ENCODE measurements at places on chromosomes 1 and 21. TPM values are rescaled to one million over a fixed set of nuclear protein-coding genes. Genes with fewer than 3 reads are reported as not detected.

- H3K4me1 ChIP-seq = no peaks in the 10 kb centered on the region
- no peaks in the 10 kb centered on the region for H3K36me3 ChIP-seq
- no peaks in the 10 kb centered on the region for H3K27me3 ChIP-seq
- DNase-seq = no peak
- H3K4me3 ChIP-seq = no peak overlapping the region
Observed at GRCh38 chr1:50422675-50422945, 633 bp downstream of the DMRTA2 start.

DNA sequence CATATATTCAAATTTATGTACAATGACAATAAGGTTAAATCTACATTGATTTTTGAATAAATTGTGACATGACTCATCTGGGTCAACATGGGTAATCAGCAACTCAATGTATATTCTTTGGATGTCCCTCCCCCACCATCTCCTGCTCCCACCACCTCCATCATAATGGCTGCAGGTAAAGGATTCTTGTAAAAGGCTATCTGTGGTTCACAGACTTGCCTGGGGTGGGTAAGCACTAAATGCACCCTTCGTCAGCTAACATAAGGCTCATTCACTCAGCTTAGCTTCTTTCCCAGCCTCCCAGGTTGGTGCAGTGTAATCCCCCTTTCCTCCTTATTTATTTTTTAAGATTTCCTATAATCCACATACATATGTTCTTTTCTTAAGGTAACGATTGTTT, 355.7 kb upstream of the DPYD start:
- no peaks in the 10 kb centered on the region for H3K36me3 ChIP-seq
- no peak overlapping the region for H3K4me3 ChIP-seq
- H3K4me1 ChIP-seq = no peaks in the 10 kb centered on the region
- H3K27me3 ChIP-seq = no peaks in the 10 kb centered on the region
- DNase-seq = no peak
- H3K27ac ChIP-seq = no peak overlapping the region

DNA sequence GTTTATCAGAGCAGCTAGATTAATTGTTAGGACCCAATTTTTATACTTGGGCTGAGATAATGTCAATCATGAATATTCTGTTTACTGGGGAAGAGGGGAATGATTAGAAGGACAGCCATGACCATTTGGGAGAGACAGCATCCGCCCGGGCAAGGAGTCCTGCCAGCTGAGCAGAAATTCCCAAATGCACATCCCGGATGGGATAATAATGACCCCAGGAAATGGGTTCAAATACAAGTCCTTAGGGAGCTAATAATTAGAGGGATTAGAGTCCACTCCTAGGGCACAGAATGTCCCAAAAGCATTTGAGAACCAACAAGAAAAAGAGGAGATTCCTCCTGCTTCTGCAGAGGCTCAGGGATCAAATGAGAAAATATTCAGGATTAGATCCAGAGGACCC, 115.9 kb downstream of the LRRC53 start:
- DNase-seq = no peak
- no peaks in the 10 kb centered on the region for H3K4me1 ChIP-seq
- no peaks in the 10 kb centered on the region for H3K36me3 ChIP-seq

- no peaks in the 10 kb centered on the region for H3K36me3 ChIP-seq
- H3K4me1 ChIP-seq = peaks cover 2% of the 10 kb centered on the region
- H3K4me3 ChIP-seq = no peak overlapping the region
- H3K27me3 ChIP-seq = no peaks in the 10 kb centered on the region
Observed at GRCh38 chr1:82330330-82330729, 529.6 kb downstream of the ADGRL2 start.

- no peak overlapping the region for H3K27ac ChIP-seq
Observed at GRCh38 chr1:40396420-40396819, 22.9 kb downstream of the SMAP2 start.

- H3K27ac ChIP-seq = no peak overlapping the region
- no peaks in the 10 kb centered on the region for H3K4me1 ChIP-seq
- H3K4me3 ChIP-seq = no peak overlapping the region
- DNase-seq = no peak
- no peaks in the 10 kb centered on the region for H3K36me3 ChIP-seq
- H3K27me3 ChIP-seq = no peaks in the 10 kb centered on the region
Observed at GRCh38 chr1:42529724-42530181, 66.7 kb downstream of the CCDC30 start.

GRCh38 chr1:56285554-56286402, 293.6 kb downstream of the PLPP3 start:
- no peak overlapping the region for H3K4me3 ChIP-seq
- H3K27ac ChIP-seq = no peak overlapping the region
- H3K4me1 ChIP-seq = no peaks in the 10 kb centered on the region
- no peaks in the 10 kb centered on the region for H3K27me3 ChIP-seq
- H3K36me3 ChIP-seq = no peaks in the 10 kb centered on the region

DNA sequence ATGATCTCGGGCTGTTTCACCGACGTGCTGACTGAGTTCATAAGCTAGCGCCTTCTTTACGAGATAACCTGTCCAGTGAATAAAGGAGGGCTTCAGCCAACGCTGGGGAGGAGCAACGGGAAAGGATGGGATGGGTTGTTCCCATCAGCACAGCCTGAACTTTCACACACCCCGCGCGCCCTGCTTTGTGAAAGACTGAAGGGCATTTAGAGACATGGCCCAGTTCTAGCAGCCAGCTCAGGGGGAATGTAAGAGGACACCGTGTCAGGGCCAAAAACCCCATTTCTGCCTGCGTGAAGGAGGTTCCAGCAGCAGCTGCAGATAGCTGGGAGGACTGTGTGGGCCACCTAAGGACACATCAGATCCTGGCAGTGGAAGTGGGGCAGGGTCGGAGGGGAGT, 255.1 kb upstream of the RAB4A start:
- H3K4me3 ChIP-seq = no peak overlapping the region
- no peaks in the 10 kb centered on the region for H3K36me3 ChIP-seq
- no peaks in the 10 kb centered on the region for H3K4me1 ChIP-seq
- no peaks in the 10 kb centered on the region for H3K27me3 ChIP-seq

DNA sequence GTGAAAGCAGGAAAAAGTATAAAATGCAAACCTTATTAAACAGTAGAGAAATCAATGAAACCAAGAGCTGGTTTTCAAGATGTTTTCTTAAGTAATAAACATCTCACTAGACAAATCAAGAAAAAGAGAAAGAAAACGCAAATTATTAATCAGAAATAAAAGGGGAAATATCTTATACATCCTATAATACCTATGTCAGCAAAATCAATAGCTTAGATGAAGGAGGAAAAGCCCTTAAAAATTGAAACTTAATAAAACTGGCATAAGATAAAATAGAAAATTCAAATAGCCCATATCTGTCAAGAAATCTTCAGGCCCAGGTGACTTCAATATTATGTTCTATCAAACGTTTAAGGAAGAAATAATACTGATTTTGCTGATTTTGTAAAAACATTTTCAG, 59.1 kb downstream of the RGS4 start:
- H3K4me1 ChIP-seq = peaks cover 6% of the 10 kb centered on the region
- no peaks in the 10 kb centered on the region for H3K36me3 ChIP-seq
- H3K4me3 ChIP-seq = no peak overlapping the region

GRCh38 chr1:107997866-107998265, 32.9 kb upstream of the VAV3 start:
- no peaks in the 10 kb centered on the region for H3K4me1 ChIP-seq
- no peak overlapping the region for H3K27ac ChIP-seq
- no peaks in the 10 kb centered on the region for H3K27me3 ChIP-seq
- H3K36me3 ChIP-seq = no peaks in the 10 kb centered on the region

- peak overlapping the region; percentile 60 for H3K4me3 ChIP-seq
- no peaks in the 10 kb centered on the region for H3K4me1 ChIP-seq
- no peak overlapping the region for H3K27ac ChIP-seq
- peaks cover 3% of the 10 kb centered on the region for H3K36me3 ChIP-seq
- DNase-seq = peak; percentile 88
- H3K27me3 ChIP-seq = no peaks in the 10 kb centered on the region
Observed at GRCh38 chr1:112674986-112675727, 698 bp downstream of the MOV10 start.

GRCh38 chr1:66256629-66257572, 277.1 kb upstream of the SGIP1 start:
- no peak for DNase-seq
- H3K27ac ChIP-seq = no peak overlapping the region
- no peaks in the 10 kb centered on the region for H3K36me3 ChIP-seq
- H3K27me3 ChIP-seq = no peaks in the 10 kb centered on the region
- H3K4me1 ChIP-seq = no peaks in the 10 kb centered on the region

GRCh38 chr1:203655671-203656070, 29.0 kb downstream of the ATP2B4 start:
- H3K27ac ChIP-seq = no peak overlapping the region
- H3K36me3 ChIP-seq = no peaks in the 10 kb centered on the region
- no peaks in the 10 kb centered on the region for H3K27me3 ChIP-seq
- DNase-seq = no peak

DNA sequence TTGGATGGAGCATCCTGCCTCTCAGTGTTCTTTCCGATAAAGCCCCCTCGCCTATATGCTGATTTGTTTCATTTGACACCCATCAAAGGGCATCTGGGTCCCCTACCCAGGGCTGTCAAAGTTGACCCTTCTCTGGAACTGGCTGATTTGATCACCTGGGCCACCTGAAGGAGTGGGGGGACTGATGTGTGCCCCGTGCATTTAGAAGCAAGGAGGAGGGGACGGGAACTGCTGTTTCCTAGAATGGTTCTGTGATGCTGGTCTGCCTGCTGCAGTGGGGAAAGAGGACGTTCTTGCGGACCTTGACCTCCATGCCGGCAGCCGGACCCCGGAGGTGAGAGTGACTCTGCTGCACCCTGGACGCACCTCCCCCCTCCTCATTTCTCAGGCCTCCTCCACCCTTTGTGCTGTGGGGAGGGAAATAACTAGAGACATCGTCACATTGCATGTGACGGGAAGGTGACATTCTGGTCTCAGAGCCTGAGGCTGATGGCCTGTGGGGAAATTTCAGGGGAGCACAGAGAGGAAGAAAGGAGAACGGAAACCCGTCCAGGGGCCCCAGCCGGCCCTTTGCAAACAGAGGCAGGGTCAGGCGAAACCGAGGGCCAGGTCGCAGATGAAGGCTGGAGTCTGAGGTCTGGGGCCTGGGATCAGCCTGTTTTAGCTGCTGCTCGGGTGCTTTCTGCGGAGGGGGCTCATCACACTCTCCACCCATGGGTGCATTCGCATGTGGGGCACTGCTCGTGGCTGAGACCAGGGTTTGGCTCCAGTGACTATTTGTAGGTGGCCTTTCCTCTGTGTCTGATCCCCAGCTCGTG, 25.7 kb downstream of the CRYAA start:
- H3K27me3 ChIP-seq = no peaks in the 10 kb centered on the region
- H3K4me1 ChIP-seq = no peaks in the 10 kb centered on the region
- H3K36me3 ChIP-seq = no peaks in the 10 kb centered on the region
- DNase-seq = peak; percentile 38
- no peak overlapping the region for H3K4me3 ChIP-seq

GRCh38 chr1:206668874-206669410, 15.8 kb upstream of the MAPKAPK2 start:
- H3K4me3 ChIP-seq = no peak overlapping the region
- no peaks in the 10 kb centered on the region for H3K36me3 ChIP-seq
- H3K27ac ChIP-seq = no peak overlapping the region
- DNase-seq = no peak

DNA sequence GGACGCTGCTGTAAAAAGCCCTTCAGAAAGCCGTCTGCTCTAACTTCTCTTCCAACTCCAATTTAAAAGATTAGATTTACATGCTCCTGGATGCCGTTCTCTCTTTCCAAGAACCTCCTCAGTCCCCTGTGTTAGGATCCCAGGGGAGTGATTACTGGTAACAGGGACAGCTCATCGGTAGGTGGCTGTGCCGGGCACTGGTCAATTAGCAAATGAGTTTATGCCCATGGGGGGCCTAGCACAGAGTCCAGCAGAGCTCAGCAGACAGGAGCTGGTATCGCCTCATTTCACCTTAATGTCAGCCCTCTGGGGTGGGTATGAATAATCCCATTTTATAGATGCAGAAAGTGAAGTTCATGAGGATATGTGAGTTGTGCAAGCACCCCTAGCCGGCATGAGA, 191.9 kb downstream of the GRIK3 start:
- peak; percentile 6 for DNase-seq
- H3K4me1 ChIP-seq = no peaks in the 10 kb centered on the region
- no peaks in the 10 kb centered on the region for H3K36me3 ChIP-seq
- no peak overlapping the region for H3K27ac ChIP-seq
- no peak overlapping the region for H3K4me3 ChIP-seq

The SPRR3 gene
- total RNA-seq = not detected

The CA6 gene
- total RNA-seq = not detected

The F13B gene
- total RNA-seq = not detected

The TAS1R3 gene
- total RNA-seq = 0.36 TPM

The C4BPA gene
- 0.33 TPM for total RNA-seq

The CTSS gene
- total RNA-seq = 128 TPM
